ENCODE measurements at places on chromosomes 5 and 9.
A peak's percentile ranks its signal among the peaks of the same experiment; 100 is the strongest.

GRCh38 chr9:4762886-4763541 is 22.0 kb upstream of the AK3 start:
- peak; percentile 60 for DNase-seq

GRCh38 chr9:122370869-122371755 is at the start of gene PTGS1:
TSS of gene PTGS1 (plus strand) at chr9:122371024. CDS start at chr9:122371085, 61 bp downstream.
- no peak for DNase-seq

DNA sequence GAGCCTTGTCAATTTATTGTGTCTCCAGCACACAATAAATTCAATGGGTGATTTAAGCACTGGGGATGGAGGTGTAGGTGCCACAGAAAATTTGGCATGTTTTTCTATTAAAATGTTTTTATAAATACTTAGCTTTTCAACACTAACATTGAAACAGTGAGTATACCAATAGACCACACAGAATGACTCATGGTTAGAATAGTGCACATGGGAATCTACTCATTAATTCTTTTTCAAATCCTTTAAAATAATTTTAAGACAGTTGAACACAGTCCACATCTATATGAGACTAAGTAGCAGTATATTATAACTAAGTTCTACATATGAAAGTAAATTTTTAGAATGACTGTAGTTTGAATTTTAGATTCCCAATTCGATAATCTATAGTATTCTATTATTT is 67.1 kb downstream of the LNPEP start:
- DNase-seq = no peak

DNA sequence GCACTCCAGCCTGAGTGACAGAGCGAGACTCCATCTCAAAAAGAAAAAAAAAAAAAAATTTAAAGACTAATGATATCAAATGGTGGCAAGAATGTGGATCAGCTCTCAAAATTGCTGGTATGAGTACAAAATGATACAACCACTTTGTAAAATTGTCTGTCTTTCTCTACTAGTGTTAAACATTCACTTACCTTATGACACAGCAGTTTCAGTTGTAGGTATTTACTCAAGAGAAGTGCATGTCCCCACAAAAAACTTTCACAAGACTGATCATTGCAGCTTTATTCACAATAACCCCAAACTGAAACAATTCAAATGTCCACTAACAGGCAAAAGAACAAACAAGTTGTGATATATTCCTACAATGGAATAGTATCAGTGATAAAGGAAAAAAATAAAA is 14.7 kb upstream of the CETN3 start:
- DNase-seq = no peak

- DNase-seq = peak; percentile 71
These were observed 95.7 kb upstream of the ITGA1 start for GRCh38 chr5:52692039-52692438.

GRCh38 chr9:7370988-7371387 is 428.6 kb downstream of the DMAC1 start:
- DNase-seq = no peak

DNA sequence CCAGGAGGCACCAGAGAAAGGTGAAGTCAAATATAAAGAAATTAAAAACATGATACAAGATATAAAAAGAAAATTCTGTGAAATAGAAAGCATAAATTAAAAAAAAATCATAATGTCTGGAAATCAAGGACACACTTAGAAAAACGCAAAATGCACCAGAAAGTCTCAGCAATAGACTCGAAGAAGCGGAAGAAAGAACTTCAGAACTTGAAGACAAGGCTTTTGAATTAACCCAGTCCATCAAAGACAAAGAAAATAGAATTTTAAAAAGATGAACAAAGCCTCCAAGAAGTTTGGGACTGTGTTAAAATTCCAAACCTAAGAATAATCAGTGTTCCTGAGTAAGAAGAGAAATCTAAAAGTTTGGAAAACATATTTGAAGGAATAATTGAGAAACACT is 168.3 kb downstream of the PRR16 start:
- no peak for DNase-seq

DNA sequence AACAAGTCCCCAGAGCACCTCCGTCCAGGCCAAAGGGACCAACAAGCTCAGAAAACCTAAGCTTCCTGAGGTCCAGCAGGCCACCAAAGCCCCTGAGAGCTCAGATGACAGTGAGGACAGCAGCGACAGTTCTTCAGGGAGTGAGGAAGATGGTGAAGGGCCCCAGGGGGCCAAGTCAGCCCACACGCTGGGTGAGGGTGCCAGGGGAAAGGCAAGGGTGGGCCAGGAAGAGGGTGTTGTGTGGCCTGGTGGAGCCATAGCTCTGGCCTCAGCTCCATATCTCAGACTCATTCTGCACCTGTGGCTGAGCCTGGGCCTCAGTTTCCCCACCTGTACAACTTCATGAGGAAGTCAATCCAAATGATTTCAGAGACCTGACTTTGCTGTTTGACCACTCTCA is 20.7 kb downstream of the CD74 start:
- DNase-seq = no peak

GRCh38 chr9:81787747-81788632 is 98.6 kb upstream of the TLE1 start:
- peak; percentile 94 for DNase-seq

GRCh38 chr5:116476897-116477537 is 97.6 kb downstream of the SEMA6A start:
- DNase-seq = peak; percentile 61

GRCh38 chr5:172790496-172790889 is 19.5 kb upstream of the DUSP1 start:
- DNase-seq = no peak

DNA sequence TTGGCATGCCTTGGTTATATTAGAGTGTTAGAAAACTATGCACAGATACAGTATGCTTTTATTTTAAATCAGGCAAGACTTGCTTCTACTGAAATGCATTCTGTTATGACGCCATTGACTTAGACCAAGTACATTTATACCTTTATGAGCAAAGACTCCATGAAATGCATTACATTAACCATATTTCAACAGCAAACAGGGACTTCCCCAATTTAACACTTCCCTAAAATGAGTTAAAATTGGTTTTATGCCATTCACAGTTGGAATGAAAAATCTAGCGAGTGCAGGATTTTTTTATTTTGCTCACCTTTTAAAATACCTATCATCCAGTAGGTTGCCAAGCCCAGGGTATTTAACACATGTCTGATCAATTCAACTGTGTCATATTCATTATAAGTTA is 272.1 kb upstream of the IZUMO3 start:
- no peak for DNase-seq

DNA sequence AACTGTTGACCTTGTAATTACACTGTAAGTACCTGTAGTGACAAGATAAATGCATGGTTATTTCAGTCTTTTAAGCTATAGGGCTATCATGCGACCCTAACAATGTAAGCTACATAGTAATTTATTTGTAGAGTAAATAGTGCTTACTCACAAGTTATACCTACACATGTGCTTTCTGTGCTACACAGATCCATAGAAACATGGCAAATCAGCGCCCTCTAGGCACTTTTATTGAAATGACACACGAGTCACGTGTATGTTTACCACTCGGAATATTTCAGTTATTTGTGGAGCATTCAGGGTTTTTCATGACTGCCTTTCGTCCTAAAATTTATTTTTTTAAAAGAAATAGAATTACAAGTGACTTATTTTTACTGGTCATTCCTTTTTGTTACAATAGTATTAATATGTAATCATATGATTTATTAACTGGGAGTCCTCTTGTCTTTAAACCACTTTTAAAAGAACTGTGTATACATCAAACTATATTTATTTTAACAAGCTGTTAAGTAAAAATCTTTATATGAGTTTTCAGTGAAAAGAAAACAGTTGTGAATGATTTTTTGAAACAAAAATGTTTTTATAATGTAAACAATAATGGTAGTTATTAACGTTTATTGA is 1242.3 kb upstream of the WWC1 start:
- peak; percentile 45 for DNase-seq

- DNase-seq = no peak
These were observed 102.2 kb downstream of the SERINC5 start for GRCh38 chr5:80153586-80154126.
